ENCODE measurements at places on chromosomes 12 and 14. TPM values are rescaled to one million over a fixed set of nuclear protein-coding genes. Genes with fewer than 3 reads are reported as not detected.

The CLEC14A gene
- total RNA-seq = 2.7 TPM

The RERG gene
- total RNA-seq = 3.5 TPM

The CD163L1 gene
- 0.29 TPM for total RNA-seq

The TAS2R43 gene
- total RNA-seq = 0.35 TPM

The WIF1 gene
- 0.18 TPM for total RNA-seq

The AQP5 gene
- total RNA-seq = not detected

The LACRT gene
- total RNA-seq = not detected

The ALX1 gene
- total RNA-seq = 2.3 TPM

The HVCN1 gene
- total RNA-seq = 21.3 TPM

The KCNMB4 gene
- under 0.01 TPM for total RNA-seq

The TEX52 gene
- total RNA-seq = not detected

The GPR84 gene
- total RNA-seq = not detected

The GSC gene
- 0.58 TPM for total RNA-seq

The GYS2 gene
- not detected for total RNA-seq

The COX6A1 gene
- 694 TPM for total RNA-seq
